Small intestine (tissue), 16 donors: ENCODE measurements at places on chromosomes 1 and 21. TPM values are rescaled to one million over a fixed set of nuclear protein-coding genes. Genes with fewer than 3 reads are reported as not detected.
A peak's percentile ranks its signal among the peaks of the same experiment; 100 is the strongest.

GRCh38 chr1:156963621-156964020 is 43.2 kb downstream of the LRRC71 start:
- no peaks in the 10 kb centered on the region for H3K27me3 ChIP-seq
- H3K27ac ChIP-seq = no peak overlapping the region
- peak; percentile 3 for DNase-seq
- H3K4me1 ChIP-seq = no peaks in the 10 kb centered on the region
- H3K4me3 ChIP-seq = no peak overlapping the region
- H3K36me3 ChIP-seq = peaks cover 53% of the 10 kb centered on the region

NMNAT2 gene
- 0.34 TPM for polyA plus RNA-seq

OLIG2 gene
- polyA plus RNA-seq = 0.01 TPM

DNA sequence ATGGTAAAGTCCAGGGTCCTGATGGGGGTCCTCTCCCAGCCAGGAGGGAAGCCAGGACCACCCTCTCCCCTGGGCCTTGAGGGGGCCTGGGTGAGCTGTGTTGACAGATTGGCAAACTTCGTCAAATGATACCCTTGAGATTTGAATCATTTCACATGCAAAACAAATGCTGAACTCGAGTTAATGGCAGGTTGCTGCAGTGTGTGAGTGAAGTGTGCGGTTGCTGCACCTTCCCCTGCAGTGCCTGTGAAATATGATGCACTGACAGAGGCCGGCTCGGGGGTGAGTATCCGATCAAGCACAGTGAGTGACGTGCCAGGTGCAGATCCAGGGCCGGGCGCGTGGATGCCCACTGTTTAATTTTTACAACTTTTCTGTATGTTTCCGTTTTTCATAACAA is 5.7 kb upstream of the KRTAP12-1 start:
- no peak overlapping the region for H3K27ac ChIP-seq
- H3K4me1 ChIP-seq = no peaks in the 10 kb centered on the region
- DNase-seq = no peak
- peaks cover 11% of the 10 kb centered on the region for H3K27me3 ChIP-seq

FCAMR gene
- 0.67 TPM for polyA plus RNA-seq

- no peak overlapping the region for H3K4me3 ChIP-seq
- no peak for DNase-seq
- no peaks in the 10 kb centered on the region for H3K36me3 ChIP-seq
- no peaks in the 10 kb centered on the region for H3K4me1 ChIP-seq
- no peak overlapping the region for H3K27ac ChIP-seq
Observed at GRCh38 chr1:181630398-181630797, 147.1 kb downstream of the CACNA1E start.

- H3K4me3 ChIP-seq = no peak overlapping the region
- no peak overlapping the region for H3K27ac ChIP-seq
- no peaks in the 10 kb centered on the region for H3K27me3 ChIP-seq
- no peaks in the 10 kb centered on the region for H3K36me3 ChIP-seq
Observed at GRCh38 chr1:168726281-168726680, 2.7 kb downstream of the DPT start.

MASP2 gene
- polyA plus RNA-seq = not detected

- H3K4me3 ChIP-seq = no peak overlapping the region
- H3K36me3 ChIP-seq = no peaks in the 10 kb centered on the region
- no peaks in the 10 kb centered on the region for H3K27me3 ChIP-seq
- DNase-seq = no peak
Observed at GRCh38 chr1:54995835-54996234, 2.9 kb upstream of the BSND start.

SEMA4A gene
- 1.7 TPM for polyA plus RNA-seq

DNA sequence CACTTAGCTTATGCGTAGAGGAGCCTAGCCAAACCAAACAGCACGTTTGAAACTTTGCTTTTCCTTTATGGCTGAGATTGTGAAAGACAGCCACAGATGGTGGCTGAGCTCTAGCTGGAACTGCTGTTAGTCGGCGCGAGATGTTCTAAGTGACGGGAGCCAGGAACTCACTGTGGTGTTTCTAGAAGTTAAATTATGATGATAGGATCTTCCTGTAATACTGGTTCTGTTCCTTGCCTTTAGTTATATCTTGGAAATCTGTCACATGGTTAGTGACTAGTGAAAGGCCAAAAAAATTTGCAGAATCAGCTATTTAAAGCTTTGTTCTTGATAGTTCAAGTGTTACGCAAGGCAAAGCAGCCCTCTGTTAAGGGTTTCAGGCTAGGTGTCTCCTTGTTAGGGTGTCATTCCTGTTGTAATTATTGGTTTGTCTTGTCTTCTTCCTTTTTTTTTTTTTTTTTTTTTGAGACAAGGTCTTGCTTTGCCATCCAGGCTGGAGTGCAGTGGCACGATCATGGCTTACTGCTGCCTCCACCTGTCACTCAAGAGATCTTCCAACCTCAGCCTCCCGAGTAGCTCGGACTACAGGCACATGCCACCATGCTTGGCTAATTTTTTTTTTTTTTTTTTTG is 22.6 kb downstream of the AK4 start:
- no peaks in the 10 kb centered on the region for H3K4me1 ChIP-seq
- no peak overlapping the region for H3K4me3 ChIP-seq
- H3K27ac ChIP-seq = no peak overlapping the region
- H3K36me3 ChIP-seq = no peaks in the 10 kb centered on the region

- H3K27ac ChIP-seq = no peak overlapping the region
- DNase-seq = no peak
- no peaks in the 10 kb centered on the region for H3K36me3 ChIP-seq
- no peak overlapping the region for H3K4me3 ChIP-seq
- H3K27me3 ChIP-seq = no peaks in the 10 kb centered on the region
- H3K4me1 ChIP-seq = no peaks in the 10 kb centered on the region
Observed at GRCh38 chr1:226428791-226429461, 21.0 kb upstream of the PARP1 start.

GRCh38 chr1:47991673-47992072 is 5.5 kb downstream of the TRABD2B start:
- H3K27me3 ChIP-seq = peaks cover 2% of the 10 kb centered on the region
- no peaks in the 10 kb centered on the region for H3K36me3 ChIP-seq
- H3K4me3 ChIP-seq = no peak overlapping the region
- no peak for DNase-seq
- no peak overlapping the region for H3K27ac ChIP-seq

DNA sequence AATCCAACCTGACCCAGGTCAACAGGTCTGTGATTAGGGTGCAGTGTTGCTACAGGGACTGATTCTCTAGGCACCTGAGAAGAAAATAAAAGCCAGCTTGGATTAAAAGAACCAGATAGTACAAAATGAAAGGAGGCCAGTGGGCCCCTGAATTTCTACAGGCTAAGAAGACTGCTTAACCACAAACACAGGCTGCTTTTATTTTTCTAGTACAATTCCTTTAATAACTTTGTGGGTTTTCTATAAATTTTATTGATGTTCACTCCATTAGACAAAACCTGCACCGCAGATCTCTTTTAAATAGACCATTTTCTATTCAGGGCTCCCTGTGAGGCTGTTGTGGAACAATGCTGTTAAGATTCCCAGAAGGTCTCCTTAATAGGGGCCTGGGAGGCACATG is 9.7 kb upstream of the PRMT2 start:
- H3K27ac ChIP-seq = no peak overlapping the region
- no peaks in the 10 kb centered on the region for H3K27me3 ChIP-seq
- H3K36me3 ChIP-seq = no peaks in the 10 kb centered on the region

L1TD1 gene
- not detected for polyA plus RNA-seq

GRCh38 chr1:60808676-60809075 is 273.7 kb upstream of the NFIA start:
- no peak overlapping the region for H3K4me3 ChIP-seq
- no peak for DNase-seq
- no peak overlapping the region for H3K27ac ChIP-seq
- no peaks in the 10 kb centered on the region for H3K4me1 ChIP-seq
- H3K27me3 ChIP-seq = no peaks in the 10 kb centered on the region

- H3K4me1 ChIP-seq = peaks cover 6% of the 10 kb centered on the region
- no peaks in the 10 kb centered on the region for H3K27me3 ChIP-seq
- H3K36me3 ChIP-seq = no peaks in the 10 kb centered on the region
- H3K27ac ChIP-seq = peak overlapping the region; percentile 39
- no peak overlapping the region for H3K4me3 ChIP-seq
Observed at GRCh38 chr1:58539553-58539952, 7.0 kb downstream of the OMA1 start.

DNA sequence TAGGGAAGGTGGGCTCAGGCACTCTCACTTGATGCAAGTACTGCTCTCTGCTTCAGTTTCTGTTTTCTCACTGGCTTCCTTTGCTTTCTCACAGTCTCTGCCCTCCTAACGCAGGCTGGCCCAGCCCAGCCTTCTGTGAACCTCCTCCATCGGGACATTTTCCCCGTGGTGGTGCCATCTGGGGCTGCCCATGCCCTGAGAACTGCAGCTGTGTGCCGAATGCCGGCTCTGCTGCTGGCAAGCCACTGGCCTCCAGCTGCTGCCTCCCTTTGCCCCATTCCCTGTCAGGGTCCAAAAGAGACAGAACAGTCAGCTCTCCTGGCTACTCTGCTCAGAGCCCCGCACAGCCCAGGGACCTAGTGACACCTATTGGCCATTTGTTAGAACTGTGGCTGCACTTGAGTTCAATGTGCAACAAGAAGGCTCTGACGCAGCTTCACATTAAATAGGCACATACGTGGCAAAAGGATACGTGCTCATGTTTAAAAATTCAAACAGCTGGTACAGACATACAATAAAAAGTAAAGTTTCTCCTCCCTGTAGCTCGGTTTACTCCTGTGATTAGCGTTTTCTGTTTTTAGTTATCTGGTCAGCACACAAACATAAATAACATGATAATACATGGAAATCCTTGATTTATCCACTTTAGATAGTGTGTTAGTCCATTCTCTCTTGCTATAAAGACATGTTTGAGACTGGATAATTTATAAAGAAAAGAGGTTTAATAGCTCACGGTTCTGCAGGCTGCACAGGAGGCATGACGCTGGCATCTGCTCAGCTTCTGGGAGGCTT is 46.6 kb downstream of the FCRL5 start:
- no peaks in the 10 kb centered on the region for H3K27me3 ChIP-seq
- no peak overlapping the region for H3K27ac ChIP-seq
- H3K36me3 ChIP-seq = no peaks in the 10 kb centered on the region
- H3K4me1 ChIP-seq = no peaks in the 10 kb centered on the region
- H3K4me3 ChIP-seq = no peak overlapping the region
- DNase-seq = peak; percentile 82

- DNase-seq = no peak
- H3K36me3 ChIP-seq = no peaks in the 10 kb centered on the region
- no peak overlapping the region for H3K4me3 ChIP-seq
Observed at GRCh38 chr1:87451229-87451920, 122.7 kb downstream of the LMO4 start.

DNA sequence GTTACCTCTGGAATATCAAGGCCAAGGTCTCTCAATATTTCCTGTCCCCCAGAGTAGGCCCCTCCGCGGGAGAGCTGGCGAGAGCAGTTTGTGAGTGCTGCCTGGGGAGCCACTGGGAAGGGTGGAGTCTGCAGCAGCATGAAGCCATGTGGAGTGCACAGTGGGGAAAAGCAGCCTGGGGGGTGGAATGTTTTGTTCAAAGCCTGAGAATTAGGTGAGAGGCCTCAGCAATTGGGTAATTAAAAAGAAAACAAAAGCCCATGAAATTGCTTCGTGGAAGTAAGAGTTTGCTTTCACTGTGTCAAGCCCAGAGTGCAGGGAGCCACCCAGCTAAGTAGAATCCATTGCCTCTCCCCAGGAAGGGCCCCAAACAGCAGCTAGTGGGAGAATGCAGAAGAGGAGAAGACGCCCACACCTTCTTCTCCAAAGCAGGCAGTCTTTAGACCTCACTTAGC is 30.2 kb upstream of the DISC1 start:
- no peak overlapping the region for H3K27ac ChIP-seq
- no peak overlapping the region for H3K4me3 ChIP-seq
- DNase-seq = no peak
- no peaks in the 10 kb centered on the region for H3K36me3 ChIP-seq
- no peaks in the 10 kb centered on the region for H3K27me3 ChIP-seq
